ENCODE measurements at places on chromosomes 2 and 18.

DNA sequence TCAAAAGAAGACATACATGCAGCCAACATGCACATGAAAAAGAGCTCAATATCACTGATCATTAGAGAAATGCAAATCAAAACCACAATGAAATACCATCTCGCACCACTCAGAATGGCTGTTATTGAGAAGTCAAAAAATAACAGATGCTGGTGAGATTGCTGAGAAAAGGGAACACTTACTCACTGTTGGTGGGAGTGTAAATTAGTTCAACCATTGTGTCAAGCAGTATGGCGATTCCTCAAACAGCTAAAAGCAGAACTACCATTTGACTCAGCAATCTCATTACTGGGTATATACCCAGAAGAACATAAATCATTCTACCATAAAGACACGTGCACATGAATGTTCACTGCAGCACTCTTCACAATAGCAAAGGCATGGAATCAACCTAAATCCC, 95.5 kb upstream of the XIRP2 start:
- no peak for DNase-seq

DNA sequence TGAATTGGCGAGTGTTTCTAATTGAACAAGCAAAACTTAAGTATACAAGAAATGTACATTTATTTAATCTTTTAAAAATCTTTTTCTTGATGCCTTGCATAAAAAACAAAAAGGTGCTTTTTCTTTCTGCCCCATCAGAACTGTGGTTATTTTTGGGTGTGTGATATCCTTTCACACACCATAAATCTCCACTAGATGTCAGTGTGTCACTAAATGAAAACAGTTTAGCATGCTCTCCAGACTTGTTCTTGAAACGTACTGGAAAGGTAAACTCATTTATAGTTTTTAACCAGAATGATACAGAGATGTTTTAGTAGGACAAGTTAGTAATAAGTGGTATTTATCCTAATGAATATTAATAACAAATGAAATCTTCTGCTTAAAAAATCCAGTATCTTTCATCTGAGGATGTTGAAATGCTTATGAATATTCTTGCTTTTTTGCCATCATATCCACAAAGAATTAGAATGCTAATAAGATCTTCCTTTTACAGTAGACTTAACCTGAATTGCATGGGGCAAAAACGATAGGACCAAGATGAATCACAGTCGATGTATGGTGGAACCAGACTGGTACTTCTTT, 96.8 kb downstream of the UBE2E3 start:
- DNase-seq: peak; percentile 40

DNA sequence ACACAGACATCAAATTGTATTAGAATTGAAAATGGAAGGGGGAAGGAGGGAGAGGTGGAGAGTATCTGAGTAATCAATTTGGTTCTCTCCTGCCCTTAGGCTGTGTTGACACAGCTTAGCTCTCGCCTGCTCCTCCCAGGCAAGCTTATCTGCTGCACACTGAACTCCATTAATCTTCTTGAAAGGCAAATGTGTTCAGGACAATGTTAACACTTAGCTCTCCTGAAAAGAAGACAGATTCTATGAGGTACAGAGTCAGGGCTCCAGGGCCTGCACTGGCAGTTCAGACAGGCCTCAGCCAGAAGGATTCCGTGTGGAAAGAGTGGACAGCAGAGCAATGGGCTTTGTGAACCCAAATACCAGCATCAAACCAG, 430.0 kb upstream of the TNP1 start:
- no peak for DNase-seq

- peak; percentile 14 for DNase-seq
These were observed 55.3 kb upstream of the AFF3 start for GRCh38 chr2:100197631-100198153.

- no peak for DNase-seq
These were observed 117.2 kb downstream of the SPIRE1 start for GRCh38 chr18:12540751-12541150.

DNA sequence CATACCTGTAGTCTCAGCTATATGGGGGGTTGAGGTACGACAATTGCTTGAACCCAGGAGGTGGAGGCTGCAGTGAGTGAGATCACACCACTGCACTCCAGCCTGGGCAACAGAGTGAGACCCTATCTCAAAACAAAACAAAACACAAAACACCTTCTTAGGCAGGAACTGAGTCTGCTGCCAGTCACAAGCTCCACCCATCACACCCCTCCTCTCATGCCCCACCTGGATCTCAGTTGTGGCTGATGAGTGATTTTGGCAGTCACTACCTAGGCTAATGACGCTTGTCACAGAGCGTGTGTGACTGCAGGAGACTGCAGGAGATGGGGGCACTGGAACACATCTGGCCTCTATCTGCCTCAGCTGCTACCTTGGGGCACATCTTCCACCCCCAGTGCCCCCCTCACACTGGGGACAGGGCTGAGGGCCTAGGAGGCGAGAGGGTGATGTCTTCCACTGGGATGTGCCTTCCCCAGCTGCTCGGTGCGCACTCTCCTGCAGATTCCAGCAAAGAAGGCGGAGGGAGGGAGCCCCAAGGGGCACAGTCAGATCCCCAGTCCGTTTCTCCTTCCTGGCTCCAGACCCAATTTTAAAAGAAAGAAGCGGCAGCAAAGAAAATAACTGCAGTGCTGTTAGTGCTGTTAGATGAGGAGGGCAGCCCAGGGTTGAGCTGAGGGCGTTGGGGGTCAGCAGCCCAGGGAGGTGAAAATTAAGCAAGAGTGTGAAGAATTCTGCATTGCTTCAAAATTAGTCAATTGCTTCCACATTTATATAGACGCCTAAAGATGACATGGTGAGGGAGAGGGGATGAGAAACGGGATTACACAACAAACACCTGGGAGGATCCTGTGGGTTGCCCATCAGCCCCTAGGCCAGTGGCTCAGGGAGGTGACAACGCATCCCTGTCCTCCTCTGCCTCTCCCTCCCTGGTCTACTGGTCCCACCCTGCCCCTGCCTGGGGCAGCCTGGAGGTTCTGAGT, 143.6 kb upstream of the HAAO start:
- DNase-seq: no peak

DNA sequence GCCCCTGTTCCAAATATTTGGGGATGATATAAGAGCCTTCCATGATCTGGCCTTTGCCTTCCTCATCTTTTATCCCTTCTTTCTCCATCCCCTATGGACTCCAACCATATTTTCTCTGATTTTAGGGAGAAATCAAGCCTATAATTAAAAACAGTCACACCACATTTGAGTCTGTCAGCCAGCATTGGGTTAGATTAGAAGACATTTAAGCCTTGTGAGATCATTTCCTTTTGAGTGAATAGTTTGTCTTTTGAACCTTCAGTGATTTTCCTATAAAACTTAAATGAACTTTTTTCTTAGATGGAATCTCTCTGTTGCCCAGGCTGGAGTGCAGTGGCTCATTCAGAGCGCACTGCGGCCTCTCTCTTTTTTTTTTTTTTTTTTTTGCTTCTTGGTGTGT, 7.6 kb upstream of the C18orf32 start:
- DNase-seq: no peak

DNA sequence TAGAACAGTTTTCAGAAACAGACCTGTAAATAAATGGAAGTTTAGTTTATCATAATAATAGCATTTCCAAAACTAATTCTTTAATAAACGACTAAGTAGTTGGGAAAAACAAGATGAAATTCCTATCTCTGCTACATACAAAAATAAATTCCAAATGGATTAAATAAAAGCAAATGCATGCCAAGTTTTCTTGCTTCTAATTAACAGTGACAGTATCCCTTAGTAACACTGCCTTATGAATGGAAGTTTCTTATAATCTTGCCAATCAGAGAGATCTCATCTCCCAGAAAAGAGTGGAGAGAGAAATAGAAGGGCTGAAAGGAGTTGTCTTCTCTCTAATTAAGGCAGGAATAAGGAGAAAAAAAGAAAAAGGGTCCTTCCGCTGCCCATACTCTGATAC, 133.9 kb downstream of the GFPT1 start:
- no peak for DNase-seq

DNA sequence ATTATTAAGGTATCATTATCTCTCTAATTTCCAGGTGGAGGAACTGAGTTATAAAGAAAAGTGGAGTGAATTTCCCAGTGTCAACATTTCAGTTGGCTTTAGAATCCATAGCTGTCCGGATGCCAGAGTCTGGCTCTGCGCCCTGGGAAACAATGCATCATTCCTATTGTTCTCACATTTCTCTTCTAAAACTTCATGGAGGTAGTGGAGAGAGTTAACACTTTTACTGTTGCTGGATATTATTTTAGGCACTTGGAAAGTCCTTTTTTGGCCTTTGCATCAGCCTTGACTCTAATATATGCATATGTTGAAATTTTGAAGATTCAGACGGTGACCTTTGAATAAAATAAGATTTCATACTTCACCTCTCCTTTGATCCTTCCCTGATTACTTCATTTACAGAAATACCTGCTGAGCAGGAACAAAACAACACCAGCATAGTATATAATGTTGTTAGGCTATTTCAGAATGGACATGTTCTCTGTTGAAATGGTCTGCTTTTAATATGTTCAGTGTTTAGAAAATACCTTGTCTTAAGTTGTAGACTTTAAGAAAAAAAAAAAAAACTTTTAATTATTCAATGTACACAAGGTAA, 148.8 kb downstream of the EPHA4 start:
- no peak for DNase-seq

DNA sequence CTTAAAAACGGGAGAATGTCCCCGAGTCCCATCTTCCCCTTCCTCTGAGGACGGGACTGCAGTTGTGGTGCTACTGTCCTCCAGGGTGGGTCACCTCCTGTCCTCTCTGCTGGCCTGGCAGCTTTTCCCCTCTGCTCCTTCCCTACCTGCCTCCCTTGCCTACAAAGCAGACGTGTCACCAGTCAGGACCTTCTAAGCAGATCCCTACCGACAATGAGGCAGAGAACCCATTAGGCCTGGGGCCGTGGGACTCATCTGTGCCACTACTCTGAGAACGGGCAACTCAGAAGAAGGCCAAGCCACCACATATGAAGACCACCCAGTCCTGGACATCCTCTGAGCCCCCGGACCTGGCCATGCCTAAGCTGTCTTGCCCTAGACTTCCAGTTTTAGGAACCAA, 103.0 kb upstream of the TEX51 start:
- no peak for DNase-seq

DNA sequence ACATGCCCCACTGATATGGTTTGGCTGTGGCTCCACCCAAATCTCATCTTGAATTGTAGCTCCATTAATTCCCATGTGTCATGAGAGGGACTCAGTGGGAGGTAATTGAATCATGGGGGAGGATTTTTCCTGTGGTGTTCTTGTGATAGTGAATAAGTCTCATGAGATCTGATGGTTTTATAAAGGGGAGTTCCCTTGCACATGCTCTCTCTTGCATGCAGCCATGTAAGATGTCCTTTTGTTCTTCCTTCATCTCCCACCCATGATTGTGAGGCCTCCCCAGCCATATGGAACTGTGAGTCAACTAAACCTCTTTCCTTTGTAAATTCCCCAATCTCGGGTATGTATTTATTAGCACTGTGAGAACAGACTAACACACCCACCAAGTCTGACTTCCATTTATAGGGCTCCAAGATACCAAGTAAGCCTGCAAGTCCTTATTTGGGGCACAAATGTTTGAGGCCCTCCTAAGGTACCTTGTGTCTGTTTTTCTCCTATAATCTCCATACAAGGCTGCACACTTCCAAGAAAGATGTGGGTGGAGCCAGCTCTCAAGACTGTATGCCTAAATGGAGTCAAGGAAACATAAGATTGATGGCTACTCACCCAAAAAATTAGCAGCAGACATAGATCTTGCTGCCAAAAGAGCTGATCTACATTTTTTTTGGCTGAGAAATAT, 364.7 kb downstream of the TXNL1 start:
- DNase-seq: no peak

DNA sequence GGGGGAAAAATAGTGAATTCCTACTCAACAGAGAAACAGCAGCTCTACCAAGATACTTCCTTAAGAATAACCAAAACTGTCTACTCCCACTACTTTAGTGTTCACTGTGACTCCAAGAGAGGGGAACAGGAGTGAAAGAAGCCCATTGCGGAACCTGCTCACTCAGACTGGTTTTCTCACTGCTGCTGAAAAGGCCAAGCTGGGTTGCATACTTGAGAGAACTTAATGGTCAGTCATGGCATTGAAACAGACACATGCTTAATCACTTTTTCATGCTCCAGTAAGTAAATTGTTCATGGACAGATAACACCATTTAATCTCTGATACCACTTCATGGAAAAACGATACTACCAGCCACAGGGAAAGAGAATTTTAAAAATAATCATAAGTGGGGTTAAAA, 35.7 kb upstream of the SLC8A1 start:
- DNase-seq: peak; percentile 25

- DNase-seq: no peak
These were observed 20.9 kb upstream of the DNMT3A start for GRCh38 chr2:25362434-25363145.

DNA sequence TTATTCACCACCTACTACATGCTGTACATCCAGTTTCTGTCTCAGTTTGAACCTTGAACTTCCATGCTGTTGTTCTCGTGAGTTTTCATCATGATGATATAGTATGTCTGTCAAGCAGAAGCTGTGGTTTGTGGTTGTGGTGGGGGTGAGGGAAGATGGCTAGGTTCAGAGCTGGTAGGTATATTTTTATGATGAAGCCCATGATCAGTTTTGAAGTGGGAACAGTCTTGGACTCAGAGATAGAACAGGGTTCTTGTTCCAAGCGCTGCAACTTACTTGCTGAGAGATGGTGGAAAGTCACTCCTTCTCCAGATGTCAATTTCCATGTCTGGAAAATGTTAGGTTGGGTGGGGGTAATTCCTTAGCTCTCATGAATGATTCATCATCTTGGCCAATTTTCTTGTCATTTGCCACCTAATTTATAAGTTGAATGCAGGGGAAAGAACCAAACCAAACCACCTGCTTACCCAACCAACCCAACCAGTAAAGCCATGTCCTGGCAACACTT, 21.6 kb downstream of the PMAIP1 start:
- DNase-seq: no peak

DNA sequence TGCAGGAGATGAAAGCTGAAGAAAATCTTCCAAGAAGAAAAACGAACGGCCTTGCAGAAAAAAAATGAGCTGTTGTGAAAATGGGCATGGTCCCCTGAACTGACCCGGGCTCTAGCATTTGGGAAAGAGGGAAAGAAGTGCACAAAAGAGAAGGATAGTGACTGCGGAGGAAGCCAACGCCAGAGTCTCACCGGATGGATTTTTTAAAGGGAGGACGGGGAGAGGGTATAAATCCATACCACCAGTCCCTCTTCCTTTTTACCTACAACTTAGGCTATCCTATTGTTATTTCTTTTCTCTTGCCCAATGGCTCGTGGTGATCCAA, 601 bp downstream of the WDR35 start:
- no peak for DNase-seq

- DNase-seq: peak; percentile 89
These were observed 44.1 kb upstream of the HDAC4 start for GRCh38 chr2:239444626-239445577.

DNA sequence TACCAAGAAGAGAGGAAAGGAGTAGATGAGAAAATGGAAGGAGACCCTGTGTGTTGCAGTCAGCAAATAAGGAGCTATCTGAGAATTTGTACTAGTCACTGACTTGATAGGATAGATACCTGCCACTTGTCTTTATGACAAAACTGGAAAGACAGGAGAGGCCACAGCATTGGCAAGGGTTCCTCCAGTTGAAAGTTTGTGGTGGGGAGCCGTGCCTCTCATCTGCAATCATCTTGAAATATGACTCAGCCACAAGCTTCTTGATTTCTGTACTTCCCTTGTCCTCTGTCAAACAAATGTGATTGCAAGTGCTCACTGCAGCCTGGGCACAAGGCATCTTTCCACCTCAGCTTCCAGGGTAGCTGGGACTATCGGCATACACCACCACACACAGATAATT, 99.1 kb downstream of the GREB1L start:
- no peak for DNase-seq

Data from putamen (tissue), 1 donor.